ENCODE measurements at places on chromosomes 7 and 10.

DNA sequence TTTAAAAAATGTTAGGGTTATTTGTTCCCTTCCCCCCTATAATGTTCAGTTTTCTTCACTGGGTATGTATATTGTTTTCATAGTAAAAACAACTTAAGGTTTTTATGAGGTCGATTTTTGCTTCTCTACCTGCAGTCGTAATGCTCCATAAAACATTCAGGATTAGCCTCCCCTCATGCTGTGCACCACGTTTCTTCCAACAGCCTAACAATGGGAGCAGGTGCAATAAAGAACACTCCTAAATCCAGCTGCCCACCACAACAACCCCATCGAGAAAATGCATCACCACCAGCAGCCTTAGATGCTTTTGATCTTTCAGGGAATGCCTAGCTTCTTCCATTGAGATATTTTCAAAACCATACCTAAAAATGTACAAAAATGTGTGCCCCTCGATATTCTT is 111.1 kb downstream of the ADAM12 start:
- no peak for DNase-seq

- no peak for DNase-seq
Observed at GRCh38 chr10:18424200-18424599, 227.2 kb downstream of the NSUN6 start.

GRCh38 chr10:118682533-118682932 is 72.2 kb downstream of the CACUL1 start:
- DNase-seq, result no peak

DNA sequence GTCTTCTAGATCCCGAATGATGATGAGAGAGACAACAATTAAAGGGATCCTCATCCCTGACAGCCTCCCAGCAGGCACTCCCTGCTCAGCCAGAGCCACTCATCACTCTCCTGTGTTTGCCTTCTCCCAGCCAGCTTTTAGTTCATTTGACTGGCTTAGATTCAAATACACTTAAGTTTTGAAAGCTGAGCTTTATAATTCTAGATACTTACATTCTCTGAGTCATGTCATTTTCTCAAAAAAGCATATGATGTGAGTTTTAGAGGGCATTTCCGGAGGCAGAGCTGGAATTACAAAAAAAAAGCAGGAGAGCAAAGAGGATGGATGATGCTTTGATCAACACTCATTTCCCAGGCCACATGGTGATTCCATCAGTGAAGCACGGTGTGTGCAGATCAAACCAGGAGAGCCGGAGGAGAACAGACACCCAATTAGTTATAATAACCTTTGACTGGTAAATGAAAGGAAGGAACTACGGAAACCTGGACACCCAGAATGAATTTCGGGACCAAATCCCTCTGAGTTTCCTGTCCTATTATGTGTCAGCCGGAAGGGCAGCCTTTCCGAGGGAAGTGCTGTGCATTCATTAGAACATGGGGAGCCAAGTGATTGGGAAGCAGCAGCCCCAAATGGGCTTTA is 81.5 kb upstream of the HPS1 start:
- no peak for DNase-seq

DNA sequence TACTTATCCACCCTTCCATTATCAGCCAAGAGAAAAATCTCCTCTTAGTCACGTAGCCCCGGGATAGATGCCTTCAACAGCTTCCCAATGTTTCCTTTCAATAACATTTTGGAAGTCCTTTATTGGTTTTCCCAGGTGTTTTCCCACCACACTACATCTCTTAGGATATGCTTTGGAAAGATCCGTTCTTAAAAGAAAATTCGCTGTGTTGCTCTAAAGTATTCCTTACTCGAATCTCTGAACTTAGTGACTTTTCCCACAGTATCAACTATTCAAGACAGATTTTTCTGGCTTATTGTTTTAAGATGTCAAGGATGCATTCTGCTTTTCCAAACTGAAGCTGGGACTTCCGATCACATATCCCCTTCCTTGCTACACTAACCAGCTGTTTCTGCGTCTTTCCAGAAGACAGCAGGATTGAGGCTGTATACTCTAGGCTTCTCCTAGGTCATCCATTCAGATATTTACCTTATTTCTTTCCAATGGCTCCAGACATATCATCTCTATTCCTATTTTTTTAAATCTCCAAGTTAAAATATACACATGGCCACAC is 36.5 kb upstream of the SVIL start:
- DNase-seq, result no peak
